GM12892 (cell line): ENCODE measurements at places on chromosomes 2 and 18.

DNA sequence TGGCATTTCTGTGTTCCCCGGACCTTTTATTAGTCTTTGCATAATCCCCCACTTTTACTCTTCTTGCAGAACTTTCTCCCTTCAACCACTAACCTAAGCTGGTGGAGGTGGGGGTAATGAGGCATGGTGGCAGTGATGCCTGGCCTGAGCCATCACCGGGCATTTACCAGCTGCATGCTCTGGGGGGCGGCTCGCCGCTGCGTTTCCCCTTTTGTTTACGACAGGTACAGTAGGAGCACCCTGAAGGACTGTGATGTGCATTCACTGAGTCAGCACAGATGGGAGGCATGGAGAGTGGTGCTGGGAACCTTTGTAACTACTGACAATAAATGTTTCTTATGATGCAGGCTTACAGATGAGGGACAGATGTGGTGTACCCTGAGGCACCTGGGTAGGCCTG is 46.9 kb downstream of the PLEKHB2 start:
- DNase-seq = no peak

GRCh38 chr2:175004980-175005732 is at the start of gene CHN1:
Gene CHN1, minus strand, starts transcription at chr2:175005381. Its CDS starts 469 bp downstream, at chr2:175004912.
- DNase-seq = peak; percentile 34

GRCh38 chr2:229485857-229486256 is 214.8 kb upstream of the PID1 start:
- DNase-seq = no peak

DNA sequence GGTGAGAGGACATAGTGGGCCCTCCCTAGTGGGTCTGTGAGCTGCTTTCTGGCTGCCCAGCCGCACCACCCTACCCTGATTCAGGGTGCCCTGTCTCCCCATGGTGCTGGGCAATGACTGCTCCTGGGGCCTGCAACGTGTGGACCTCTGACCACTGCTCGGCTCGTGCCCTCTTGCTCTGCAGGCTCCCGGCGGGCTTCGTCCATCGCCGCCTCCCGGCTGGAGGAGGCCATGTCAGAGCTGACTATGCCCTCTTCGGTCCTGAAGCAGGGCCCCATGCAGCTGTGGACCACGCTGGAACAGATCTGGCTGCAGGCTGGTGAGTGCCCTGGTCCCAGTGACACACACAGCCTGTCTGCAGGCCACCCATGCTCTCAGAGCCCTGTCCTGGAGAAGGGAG is 103.5 kb downstream of the STPG4 start:
- DNase-seq = no peak

DNA sequence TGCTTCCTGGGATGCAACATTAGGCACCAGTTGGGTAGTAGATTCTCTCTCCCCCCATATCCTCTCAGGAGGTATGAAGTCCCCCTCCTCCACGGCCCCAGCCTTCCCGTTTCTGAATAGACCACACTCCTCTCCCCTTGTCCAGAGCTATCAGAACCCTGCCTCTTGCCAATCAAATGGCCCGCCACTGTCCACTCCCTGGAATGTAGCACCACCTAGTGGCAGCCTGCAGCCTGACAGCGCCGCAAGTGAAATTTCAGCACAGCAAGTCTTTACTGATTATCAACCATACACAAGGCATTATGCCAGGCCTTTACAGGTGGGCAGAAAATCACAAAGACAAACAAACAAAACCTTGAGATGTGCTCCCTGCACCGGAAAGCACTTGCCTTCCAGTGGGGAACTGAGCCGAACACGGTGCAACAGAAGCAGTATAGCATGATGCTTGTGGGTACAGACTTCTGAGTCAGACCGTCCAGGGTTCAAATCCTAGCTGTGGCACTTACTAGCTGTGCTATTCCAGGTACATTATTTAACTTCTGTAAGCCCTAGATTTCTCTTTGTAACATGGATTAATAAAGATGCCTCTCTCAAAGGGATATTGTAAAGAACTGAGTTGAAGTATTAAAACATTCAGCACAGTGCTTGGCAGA is 174.0 kb downstream of the SMAD2 start:
- no peak for DNase-seq

- DNase-seq = no peak
Measured at GRCh38 chr18:2178036-2178435, 393.3 kb downstream of the METTL4 start.
